H1 (cell line): ENCODE measurements at places on chromosomes 2 and 18. TPM values are rescaled to one million over a fixed set of nuclear protein-coding genes. Genes with fewer than 3 reads are reported as not detected.

GRCh38 chr2:55995211-55995610, 71.6 kb upstream of the EFEMP1 start:
- DNase-seq, result no peak

DNA sequence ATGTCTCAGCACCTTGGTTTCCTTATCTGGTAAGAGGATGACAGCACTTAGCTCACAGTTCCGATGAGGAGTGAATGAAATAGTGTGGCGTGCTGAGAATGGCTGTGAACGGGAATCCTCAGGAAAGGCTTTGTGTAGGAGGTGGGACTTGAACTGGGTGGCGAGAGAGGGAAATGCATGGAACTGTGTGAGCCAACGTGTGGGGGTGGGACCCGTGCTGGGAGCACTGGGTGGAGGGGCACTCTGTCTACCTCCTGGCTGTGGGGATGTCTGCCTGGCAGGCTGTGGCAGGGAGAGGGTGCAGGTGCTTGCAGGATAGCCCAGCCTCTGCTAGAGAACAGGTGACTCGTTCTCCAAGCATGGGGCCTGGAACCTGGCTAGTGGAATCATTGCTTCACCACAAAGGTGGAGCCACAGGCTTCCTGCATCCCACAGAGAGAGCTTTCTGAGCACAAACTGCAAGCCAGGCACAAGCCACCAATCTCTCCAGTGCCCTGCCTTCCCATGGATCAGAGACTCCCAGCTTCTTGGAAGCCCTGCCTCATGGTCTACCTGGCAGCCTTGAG, 145.2 kb downstream of the CELF4 start:
- DNase-seq, result no peak

DNA sequence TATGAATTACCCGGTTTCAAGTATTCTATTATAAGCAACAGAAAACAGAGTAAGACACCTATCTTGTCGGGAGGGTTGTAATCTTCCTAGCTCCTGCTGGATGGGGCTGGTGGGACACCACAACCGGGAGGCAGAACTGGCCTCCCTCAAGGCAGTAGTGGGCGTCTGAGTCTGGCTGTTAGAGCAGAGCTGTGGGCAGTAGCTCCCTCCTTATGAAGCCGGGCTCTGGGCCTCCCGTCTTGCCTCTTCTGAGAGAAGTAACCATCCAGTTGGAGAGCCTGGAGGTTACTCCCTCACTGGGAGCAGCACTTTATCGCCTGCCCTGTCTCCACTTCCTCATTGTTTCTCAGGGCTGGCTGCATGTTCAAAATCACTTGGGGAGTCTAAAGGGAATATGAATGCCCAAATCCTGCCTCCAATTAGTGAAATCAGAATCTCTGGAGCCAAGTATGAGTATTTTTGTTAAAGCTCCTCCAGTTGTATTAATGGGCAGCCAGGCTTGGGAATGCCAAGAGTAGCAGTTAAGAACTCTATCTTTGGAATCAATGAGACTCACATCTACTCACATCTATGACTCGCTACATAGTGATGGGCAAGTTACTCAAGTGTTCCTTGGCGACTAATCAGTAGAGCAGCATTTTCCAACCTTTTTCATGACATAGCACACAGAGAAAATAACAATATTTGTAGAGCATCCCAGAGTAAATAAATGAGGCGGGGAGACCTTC, 27.3 kb upstream of the NRP2 start:
- DNase-seq, result peak; percentile 16

DNA sequence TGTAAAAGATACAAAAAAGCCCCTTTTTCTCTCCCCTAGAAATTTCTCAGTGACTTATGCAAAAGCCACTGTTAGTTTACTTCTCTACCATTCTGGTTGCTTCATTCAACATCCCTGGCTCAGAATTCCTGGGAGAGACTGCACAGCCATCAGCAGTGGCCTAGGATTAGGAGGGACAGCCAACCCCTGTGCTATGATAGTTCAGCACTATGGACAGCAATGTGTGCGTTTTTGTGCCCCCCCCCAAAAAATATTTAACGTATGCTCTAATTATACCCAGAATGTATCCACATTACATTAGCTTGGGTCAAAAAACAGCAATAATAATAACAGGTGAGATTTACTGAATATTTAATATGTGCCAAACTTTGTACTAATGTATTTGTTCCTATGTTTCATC, 29.0 kb downstream of the OSR1 start:
- no peak for DNase-seq

- no peak for DNase-seq
Measured at GRCh38 chr2:64609227-64609941, 44.3 kb downstream of the SERTAD2 start.

DNA sequence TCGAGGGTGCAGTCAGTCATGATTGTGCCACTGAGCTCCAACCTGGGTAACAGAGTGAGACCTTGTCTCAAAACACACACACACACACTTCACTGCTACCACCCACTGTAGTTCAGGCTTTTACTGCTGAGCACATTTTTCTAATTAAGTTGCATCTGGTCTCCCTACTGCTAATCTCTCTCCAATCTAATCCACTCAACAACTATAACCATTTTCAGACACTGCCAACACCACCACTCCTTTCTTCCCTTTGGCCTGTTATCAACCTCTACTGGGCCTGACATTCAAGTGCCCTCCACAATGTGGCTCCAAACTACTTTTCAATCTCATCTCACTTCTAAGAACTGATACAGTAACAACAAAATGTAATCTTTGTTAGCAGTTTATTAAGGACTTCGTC, 44.8 kb downstream of the RMP24 start:
- no peak for DNase-seq

GRCh38 chr2:71250935-71251334, 24.0 kb upstream of the PAIP2B start:
- DNase-seq, result no peak

DNA sequence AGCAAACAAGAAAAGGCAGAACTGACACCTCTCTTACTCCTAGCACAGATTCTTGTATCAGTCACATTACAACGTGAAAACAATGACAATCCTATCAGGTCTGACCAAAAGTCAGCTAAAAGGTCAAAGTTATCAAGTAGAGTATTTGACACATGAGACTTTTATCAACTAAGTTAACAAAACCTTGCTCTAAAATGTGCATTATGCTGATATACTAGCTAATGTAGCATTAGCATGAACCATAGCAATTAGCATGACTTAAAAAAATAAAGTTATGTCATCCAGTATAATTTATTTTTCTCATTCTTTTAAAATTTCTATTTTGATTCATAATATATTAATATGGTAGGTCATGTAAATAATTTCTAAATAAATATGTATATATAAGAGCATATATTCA, 41.4 kb upstream of the TTC32 start:
- DNase-seq, result no peak

- DNase-seq, result no peak
Measured at GRCh38 chr2:231161252-231161839, 36.5 kb upstream of the HTR2B start.

DNA sequence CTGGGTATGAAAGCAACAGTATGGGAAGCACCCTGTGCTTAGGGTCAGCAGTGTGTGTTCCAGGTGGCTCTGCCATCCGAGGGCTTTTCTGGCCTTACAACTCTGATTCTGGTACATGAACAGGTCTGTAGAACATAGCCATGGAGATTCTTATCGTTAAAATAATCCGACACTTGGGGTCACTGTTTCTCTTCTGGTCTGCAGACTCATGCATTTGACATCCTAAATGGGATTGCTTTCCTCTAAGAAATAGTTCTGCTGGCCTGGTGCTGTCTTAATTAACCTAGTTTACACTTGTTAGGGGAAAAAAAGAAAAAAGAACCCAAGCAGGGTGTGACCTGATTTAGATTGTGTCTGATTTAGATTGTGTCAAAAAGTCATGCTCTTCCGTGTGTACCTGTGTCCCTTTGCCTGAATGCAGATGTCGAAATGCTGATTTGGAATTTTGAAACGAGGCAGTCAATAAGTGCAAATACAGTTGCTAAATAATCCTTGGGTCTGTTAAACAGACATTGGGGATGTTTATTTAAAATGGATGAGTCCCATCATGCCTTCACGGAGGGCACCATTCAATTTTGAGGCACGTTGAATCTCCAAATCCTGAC, 59.6 kb downstream of the TRPM8 start:
- DNase-seq, result no peak

CFC1 gene
- 0.14 and 0.49 TPM in 2 replicates for polyA plus RNA-seq

CNGA3 gene
- 0.02 TPM in 1 of 2 replicates, not detected in the other for polyA plus RNA-seq

CLEC4F gene
- polyA plus RNA-seq, result not detected in 2 replicates

LAMA3 gene
- 0.58 and 0.76 TPM in 2 replicates for polyA plus RNA-seq
